ENCODE measurements at places on chromosomes 2 and 18.

GRCh38 chr2:236848501-236848900, 237.2 kb upstream of the COPS8 start:
- DNase-seq, result peak; percentile 31

DNA sequence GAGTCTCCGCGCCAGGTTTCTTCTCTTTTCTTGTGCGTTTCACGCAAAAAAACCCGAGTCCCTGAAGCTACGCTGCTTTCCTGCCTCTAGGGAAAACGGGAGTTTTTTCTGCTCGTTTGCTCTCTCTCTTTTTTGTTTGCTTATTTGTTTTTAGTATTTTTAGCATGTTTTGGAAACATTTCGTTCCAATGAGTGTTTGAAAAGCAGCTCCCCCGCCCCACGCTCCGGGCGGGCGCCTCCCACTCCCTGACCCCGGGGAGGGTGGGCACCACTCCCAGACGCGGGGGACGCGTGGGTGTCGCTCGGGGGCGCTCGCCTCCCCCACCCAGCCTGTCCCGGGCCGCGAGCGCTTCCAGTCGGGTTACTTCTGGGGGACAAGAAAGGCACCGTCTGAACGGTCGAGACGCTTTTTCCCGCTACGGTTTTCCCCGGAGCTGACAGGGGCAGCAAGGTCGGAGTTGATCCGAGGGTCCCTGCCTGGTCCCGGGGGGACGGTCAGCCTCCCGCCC, 446 bp upstream of the EFHD1 start:
- DNase-seq, result peak; percentile 37

- DNase-seq, result no peak
Observed at GRCh38 chr2:232342635-232343565, 35.7 kb upstream of the ALPP start.

DNA sequence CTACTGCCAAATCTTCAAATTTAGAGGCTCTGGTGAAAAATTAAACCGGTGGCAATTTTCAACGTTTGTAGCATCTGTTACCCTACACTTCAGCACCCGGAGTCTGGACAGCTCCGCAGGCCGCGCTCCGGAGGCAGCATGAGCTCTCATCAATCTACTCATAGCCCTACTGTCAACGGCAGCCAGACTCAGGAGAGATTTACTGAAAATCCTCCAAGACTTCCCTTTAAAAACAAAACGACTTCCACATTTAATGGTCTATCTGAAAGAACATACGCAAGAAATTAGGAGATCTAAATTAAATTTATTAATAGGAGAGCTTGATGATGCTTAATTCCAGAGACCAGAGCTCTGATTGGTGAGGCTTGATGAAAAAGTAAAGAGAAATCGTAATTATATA, 970 bp upstream of the ADCYAP1 start:
- peak; percentile 83 for DNase-seq

DNA sequence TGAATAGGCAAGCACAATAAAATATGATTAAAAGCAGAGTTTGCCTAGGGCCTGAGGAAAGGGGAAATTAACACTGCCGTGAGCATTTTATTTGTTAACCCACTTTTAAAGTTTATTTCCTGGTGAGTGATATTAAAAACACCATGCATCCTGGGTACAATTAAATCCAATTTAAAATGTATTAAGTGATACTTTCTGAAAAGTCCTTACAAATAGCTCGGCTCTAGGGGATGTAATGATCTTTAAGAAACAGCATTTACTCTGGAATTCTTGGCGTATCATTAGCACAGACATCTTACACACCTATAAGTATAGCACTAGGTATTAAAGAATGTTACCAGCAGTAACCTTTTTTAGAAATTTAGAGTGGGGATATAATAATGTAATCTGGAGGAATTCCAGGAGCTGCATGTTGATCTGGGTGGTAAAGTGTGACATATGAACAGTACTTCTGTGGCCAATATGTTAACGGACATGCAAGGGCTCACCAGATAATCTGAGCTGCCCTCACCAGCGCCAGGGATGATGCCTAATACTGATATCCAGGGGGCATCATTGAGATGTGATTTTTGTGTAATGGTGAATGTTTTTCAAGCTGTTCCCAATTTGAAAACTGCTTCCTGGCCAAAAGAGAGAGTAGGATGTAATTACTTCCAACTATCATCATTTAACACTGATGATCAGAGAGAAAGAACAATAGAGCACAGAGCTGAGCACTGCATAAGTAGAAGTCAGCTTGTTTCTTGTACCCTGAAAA, 235.9 kb downstream of the DSEL start:
- no peak for DNase-seq

GRCh38 chr2:200471324-200471848, 38.5 kb downstream of the KCTD18 start:
- peak; percentile 70 for DNase-seq

GRCh38 chr18:7764405-7764804, 197.3 kb downstream of the PTPRM start:
- DNase-seq, result no peak

GRCh38 chr2:240926516-240927389, 20.6 kb downstream of the CROCC2 start:
- no peak for DNase-seq

DNA sequence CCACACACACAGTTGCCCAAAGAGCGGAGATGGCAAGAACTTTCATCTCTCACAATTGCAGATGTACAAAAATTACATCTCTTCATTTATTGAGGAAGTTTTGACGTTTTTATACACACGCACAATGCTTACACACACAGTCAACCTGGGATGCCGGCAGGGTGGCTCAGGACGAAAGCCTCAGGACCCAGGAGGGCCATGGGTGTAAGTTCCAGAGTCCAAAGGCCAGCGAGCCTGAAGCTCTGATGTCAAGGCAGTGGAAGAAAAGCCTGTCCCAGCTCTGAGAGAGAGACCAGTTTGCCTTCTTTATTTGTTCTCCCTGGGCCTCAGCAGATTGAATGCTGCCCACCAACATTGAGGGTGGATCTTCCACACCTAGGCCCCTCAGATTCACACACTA, 10.1 kb downstream of the AMER3 start:
- no peak for DNase-seq

DNA sequence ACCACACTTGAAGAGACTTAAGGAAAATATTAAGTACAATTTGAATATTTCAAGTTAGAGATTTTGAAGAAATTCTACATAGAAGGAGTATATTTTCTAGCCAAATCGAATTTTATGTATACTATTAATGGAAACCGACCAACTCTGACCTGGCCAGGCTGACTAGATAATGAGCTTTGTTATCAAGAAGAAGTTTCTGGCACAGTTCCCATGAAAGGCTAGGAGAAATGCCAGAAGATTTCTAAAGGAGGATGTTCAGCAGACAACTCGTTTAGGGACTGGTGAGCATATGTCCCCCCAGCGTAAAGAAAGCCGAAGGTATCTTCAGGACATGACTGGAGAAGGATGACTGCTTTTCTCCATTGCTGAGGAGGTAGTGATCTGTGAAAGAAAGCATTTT, 127.3 kb downstream of the DIS3L2 start:
- no peak for DNase-seq

GRCh38 chr2:241868661-241869081, 858 bp upstream of the RTP5 start:
- DNase-seq, result no peak

DNA sequence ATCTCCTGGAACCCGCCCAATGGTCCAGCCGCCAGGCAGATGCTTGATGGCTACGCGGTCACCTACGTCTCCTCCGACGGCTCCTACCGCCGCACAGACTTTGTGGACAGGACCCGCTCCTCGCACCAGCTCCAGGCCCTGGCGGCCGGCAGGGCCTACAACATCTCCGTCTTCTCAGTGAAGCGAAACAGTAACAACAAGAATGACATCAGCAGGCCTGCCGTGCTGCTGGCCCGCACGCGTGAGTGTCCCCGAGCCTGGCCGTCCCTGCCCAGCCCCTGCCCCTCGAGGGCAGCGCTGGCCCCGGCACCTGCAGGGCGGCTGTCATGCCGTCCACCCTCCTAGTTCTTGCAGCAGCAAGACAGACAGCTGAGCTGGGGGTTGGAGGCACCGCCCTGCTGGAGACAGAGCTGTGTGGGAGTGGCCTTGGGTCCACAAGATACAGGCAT, 36.7 kb downstream of the MTERF4 start:
- peak; percentile 40 for DNase-seq

DNA sequence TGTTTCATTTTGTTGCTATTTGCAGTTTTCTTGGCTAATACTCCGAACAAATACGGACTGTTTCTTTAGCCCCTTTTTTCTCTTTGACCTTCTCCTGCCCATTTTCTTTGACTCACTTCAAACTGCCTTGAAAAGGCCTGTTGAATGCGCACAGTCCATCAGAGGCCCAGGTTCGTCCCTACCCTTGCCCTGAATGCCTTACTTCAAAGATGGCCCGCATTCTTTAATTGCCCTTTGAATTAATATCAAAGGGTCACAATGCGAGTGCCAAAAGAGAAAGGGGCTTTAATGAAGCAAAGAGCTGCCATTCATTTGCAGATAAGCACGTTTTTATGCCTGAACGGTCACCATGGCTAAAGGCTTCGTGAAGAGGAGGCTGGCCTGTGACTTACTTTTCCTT, 29.7 kb downstream of the PAX3 start:
- peak; percentile 28 for DNase-seq

- no peak for DNase-seq
Observed at GRCh38 chr2:225027061-225027762, 15.1 kb downstream of the DOCK10 start.

- DNase-seq, result no peak
Observed at GRCh38 chr2:223854741-223855140, 17.4 kb upstream of the AP1S3 start.

DNA sequence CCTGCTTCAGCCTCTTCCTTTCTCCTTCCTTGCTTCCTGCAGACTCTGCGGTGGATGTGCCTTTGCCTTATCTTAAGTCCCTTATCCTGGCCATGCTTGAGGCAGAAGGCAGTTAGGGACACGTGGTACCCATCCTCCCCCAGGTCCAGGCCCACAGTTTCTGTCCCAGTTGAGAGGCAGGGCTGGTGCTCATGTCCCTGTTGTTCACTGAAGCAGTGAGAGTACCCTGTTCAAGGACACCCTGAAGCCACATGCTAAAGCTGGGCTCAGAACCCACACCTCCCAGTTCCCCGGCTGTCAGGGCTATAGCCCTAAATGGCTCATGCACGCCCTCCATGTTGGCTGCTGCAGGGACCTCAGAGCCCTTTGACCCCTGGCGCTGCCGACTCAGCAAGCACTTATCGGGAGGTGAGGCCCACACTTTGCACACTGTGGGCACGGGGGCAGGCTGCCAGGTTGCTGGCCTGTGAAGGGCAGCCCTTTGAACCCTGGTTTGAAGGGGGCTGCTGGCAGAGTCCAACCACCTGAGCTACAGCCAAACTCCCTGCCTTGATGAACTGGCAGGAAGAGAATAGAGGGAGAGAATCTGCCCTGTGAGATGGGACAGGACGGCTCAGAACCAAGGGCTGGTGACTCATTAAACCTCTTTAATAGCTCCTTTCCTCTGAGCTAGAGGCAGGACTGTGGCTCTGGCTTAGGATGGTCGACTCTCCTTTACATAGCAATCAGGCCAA, 6.3 kb downstream of the KHK start:
- DNase-seq, result no peak

- DNase-seq, result no peak
Observed at GRCh38 chr18:64115881-64116280, 33.0 kb downstream of the LINC00305 start.

GRCh38 chr2:47096451-47096850, 58.7 kb downstream of the STPG4 start:
- DNase-seq, result no peak

DNA sequence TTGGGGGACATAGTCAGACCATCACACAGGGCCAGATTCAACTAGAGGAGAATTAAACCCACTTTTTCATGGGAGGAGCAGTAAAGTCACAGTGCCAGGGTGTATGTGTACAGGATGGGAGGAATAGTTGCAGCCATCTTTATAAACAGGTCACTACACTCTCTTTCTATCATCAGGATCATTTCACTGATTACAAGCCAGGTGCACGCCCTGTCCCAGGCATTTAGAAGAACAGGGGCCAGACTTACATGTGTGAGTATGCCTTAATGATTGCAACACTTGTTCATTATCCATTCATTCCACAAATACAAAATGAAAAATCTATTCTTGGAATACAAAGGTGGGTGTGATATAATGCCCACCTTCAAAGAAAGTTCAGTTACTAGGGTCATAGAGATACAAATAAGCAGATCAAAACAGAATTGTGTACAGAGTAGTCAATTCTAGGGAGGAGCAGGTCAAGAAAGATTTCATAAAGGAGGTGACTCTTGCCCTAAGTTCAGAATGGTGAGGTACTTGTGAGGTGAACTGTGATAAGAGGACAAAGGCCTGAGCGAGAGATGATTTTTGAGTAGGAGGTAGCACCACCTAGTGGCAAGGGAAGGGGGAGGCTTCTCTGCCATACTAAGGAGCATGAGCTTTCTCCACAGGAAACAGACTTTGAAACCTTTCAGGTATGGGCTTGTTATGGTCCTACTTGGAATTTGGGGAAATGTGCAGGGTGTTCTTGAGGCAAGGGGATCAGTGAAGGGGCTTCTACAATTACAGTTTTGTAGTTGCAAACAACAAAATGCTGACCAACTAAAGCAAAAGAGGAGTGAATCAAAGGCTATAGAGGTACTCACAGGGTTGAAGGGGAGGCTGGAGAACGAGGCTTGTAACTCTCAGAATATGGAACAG, 156.3 kb downstream of the SUCLG1 start:
- peak; percentile 78 for DNase-seq

GRCh38 chr2:238653431-238654109, 194.3 kb upstream of the TWIST2 start:
- no peak for DNase-seq

DNA sequence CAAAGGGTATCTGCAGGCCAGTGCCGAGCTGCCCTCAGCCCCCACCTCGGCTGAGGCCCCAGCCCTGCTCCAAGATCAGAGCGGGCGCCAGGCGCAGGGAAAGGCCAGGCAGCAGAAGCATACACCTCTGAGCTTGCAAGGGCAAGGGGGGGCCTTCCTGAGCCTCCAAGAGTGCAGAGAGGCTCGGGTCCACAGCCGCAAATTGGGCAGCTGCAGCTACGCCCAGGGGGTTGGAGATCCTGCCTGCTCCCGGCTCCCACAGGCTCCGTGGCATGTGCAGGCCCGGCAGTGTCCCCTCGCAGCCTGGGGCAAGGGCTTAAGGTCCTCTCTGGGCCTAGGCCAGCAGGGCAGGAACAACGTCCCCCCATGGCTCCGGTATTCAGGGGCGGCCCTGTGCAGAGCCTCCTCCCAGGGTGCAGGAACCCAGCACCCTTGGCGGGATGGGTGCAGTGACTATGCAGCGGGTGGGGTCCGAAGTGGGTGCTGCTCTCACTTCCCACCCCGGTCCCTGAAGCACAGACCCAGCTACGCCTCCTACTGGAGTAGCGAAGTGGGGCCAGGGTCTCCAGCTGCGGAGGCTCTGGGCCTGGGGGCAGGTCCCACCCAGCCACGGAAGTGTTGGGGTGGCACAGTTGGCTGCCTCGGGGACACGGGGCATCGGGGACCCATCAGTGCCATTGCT, 120.2 kb upstream of the TMEFF2 start:
- no peak for DNase-seq

- DNase-seq, result no peak
Observed at GRCh38 chr2:217710211-217710765, 292.5 kb downstream of the TNS1 start.

GRCh38 chr2:236307641-236308040, 43.4 kb upstream of the ASB18 start:
- DNase-seq, result peak; percentile 31

Data from GM23338 (cell line).